Stimulated activated CD8-positive, alpha-beta memory T cell treated with anti-CD3 and anti-CD28 coated beads, Interleukin-7, amount 100 ng/mL, for 48 hours (primary cell): ENCODE measurements at places on chromosomes 7 and 10.
A peak's percentile ranks its signal among the peaks of the same experiment; 100 is the strongest.

DNA sequence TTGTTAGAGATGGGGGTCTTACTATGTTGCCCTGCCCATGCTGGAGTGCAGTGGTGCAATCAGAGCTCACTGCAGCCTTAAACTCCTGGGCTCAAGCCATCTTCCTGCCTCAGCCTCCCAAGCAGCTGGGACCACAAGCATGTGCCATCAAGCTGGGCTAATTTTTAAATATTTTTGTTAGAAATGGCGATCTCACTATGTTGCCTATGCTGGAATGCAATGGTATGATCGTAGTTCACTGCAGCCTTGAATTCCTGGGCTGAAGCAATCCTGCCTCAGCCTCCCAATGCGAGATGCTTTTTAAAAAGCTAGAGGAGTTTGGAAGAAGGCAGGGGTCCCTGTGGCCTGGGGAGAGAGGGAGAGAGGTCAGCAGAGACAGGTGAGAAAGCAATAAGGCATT lies 600.1 kb upstream of the AUTS2 start:
- no peak for DNase-seq

GRCh38 chr10:79394664-79395063 lies 47.4 kb downstream of the PPIF start:
- DNase-seq = no peak

GRCh38 chr7:47271749-47272148 lies 310.2 kb downstream of the TNS3 start:
- no peak for DNase-seq

- peak; percentile 15 for DNase-seq
Measured at GRCh38 chr10:15585303-15585715, 134.4 kb downstream of the ITGA8 start.

GRCh38 chr7:31958226-31958625 lies 112.0 kb downstream of the PDE1C start:
- no peak for DNase-seq

DNA sequence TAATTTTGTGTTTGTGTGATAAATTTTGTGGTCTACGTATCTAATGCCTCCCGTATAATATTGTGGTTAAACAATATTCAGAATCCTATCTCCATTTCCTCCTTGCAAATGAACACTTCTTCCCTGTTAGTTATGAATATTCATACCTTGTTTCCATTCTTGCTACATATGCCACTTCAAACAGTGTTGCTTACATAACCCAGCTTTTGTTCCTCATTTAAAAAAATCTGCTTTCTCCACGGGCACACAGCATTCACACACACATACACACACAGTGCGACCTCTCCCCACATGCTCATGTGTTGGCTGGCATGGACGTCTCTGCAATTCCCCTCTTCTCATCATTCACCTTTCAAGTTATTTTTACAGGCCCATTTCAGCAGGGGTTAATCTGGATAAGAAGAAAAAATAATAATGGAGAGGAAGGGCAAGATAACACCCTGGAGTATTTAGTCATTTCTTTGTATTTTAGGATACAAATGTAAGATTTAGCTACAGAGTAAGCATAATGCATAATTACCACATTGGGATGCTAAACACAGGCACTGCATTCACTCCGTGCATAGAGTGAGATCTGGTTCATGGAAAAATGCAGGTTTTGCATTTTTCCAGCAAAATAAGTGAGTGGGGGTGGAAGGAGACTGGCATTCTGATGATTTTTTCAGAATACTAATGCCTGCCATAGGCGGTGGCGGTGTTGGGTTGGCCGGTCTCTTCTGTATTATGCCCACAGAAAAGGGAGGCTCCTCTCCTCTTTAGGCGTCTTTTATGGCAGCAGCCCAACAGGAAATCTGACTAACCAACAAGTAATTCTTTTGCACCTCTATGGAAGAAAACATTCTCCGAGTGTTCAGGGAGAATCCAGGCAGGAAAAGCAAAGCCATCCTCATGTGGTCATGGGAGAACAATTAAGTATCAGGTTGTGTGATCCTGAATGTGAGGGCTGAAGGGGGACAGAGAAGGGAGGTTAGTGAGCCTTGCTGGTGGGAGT lies 31.7 kb upstream of the ELMO1 start:
- no peak for DNase-seq

GRCh38 chr7:24868741-24869140 lies 111.2 kb downstream of the OSBPL3 start:
- no peak for DNase-seq

- no peak for DNase-seq
Measured at GRCh38 chr10:97384641-97385040, 16.5 kb downstream of the RRP12 start.

GRCh38 chr10:73908853-73909539 lies 1.9 kb upstream of the PLAU start:
- no peak for DNase-seq

GRCh38 chr7:155741082-155741481 lies 71.2 kb downstream of the SHH start:
- no peak for DNase-seq

- no peak for DNase-seq
Measured at GRCh38 chr10:7071421-7071820, 339.4 kb downstream of the SFMBT2 start.

DNA sequence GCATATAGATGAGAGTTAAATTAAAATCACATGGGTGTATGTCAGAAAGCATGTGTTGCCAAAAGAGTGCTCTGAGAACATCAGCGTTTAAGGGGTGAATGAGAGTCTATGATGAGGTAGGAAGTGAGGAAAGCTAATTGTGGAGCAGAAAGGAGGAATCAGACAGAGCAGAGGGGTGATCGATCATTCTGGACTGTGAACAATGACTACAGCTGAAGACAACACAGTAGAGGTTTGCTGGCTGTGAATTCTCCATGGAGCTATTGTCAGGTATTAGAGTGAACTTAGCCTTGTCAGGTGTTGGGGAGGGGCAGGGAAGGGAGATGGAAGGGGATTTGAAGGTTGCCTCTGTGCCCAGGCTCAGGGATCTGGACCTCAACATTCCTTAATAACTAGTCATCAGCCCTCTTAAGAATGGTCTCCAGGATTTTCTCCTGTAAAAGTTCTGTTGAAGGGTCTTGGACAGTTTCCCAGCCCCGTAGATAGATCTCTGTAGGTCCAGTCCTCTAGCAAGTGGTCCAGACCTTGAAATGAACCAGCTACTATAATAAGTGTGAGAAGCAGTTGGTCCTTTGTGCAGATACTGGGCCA lies 57.1 kb downstream of the KIF5B start:
- DNase-seq = no peak

- DNase-seq = no peak
Measured at GRCh38 chr7:107201795-107202450, 33.1 kb downstream of the HBP1 start.

GRCh38 chr10:299512-299911 lies 164.3 kb downstream of the ZMYND11 start:
- DNase-seq = no peak

GRCh38 chr7:90708841-90709317 lies 112.8 kb downstream of the CDK14 start:
- no peak for DNase-seq

GRCh38 chr10:34109952-34110702 lies 705.0 kb downstream of the PARD3 start:
- no peak for DNase-seq

- no peak for DNase-seq
Measured at GRCh38 chr7:132453826-132454225, 122.4 kb downstream of the PLXNA4 start.

GRCh38 chr7:131124001-131124629 lies 203.6 kb upstream of the MKLN1 start:
- DNase-seq = no peak

- DNase-seq = no peak
Measured at GRCh38 chr10:129900825-129901224, 63.2 kb downstream of the EBF3 start.

GRCh38 chr10:34862892-34863291 lies 47.8 kb upstream of the PARD3 start:
- DNase-seq = no peak

DNA sequence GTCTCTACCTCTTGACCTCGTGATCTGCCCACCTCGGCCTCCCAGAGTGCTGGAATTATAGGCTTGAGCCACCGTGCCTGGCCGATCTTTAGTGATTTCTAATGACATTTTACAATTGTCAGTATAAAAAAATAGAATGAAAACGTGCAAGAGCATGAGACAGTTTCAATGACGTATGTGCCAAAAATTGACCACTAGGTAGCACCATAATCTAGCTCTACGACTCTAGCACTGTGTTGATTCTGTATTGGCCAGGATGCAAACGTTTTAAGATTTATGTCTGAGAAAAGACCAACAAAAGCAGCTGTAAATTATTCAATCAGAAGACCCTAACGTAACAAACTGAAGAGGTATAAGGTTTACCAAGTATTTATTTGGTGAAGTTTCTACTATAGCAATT lies 25.4 kb upstream of the EXOC6 start:
- no peak for DNase-seq

DNA sequence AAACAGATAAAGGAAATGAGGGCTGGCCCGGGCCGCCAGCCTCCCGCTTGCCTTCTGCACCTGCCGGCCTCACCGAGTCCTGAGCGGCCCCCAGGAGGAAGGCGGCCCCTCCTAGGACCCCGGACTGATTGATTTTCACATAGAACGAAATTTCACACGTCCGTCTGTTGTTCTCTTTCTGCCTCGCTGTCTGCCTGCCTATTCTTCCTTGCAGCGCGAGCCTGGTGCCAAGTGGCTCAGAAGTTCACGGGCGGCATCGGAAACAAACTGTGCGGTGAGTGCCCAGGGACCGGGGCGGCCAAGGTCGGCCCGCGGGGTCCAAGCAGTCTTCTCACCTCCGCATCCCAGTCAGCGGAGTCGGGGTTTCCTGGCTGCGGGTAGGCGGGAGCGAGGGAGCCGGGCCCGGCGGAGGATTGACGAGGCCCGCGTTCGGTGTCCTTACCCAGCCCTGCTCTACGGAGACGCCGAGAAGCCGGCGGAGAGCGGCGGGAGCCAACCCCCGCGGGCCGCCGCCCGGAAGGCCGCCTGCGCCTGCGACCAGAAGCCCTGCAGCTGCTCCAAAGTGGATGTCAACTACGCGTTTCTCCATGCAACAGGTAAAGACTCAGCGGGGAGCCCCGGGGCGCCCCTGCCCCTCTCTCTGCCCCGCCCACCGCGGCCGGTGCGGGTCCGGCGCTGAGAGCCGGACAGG lies 967 bp downstream of the GAD2 start:
- no peak for DNase-seq

DNA sequence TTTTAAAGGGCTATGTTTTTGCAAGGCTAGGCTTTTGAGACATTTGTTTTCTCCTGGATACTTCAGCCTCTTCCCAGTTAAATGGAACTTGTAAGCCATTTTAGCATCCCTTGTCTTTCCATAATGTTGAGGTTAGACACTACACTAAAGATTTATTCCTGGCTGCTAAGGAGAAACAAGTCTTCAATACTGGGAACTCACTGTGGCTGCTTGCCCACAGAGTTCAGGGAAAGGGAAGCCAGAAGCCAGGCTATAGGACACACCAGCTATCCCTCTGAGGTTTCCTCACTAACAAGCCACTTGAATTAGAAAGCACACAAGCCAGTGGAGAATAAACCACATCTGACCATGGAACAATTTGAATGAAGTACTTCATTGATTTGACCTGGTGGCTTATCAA lies 421.7 kb upstream of the CHRM2 start:
- no peak for DNase-seq

- DNase-seq = no peak
Measured at GRCh38 chr10:100980311-100980710, 7.0 kb downstream of the MRPL43 start.

GRCh38 chr10:8146650-8147049 lies 92.2 kb downstream of the GATA3 start:
- no peak for DNase-seq

DNA sequence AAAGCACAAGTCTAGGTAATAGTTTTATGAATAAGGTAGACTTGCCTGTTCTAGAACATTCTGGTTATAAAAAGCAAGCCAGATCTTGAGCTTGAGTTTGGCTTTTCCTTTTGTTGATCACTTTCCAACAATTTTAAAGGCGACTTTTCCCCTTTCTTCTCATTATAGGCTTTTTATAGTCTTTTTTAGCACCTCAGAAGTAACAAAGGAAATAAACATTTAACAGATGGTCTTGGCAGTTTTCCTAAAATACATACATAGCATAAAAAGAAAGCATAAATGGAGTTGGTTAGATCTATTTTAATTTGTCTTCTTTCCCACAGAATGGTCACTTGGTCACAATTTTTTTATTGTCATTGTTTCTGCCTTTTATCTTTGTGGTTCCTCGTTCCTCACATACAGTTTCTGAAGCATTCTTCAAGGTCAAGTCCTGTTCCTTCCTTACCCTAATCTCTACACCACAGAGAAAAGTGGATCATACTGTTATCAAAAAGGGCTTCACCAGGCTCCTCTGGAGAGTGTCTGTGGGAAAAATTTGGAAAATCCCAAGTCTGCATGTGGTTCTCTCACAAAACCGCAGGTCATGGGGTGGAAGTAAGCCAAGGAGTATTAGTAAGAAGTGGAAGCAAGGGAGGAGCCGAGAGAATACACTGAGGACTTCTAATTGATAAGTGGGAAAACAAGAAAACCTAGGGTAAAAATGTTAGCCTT lies 31.3 kb downstream of the THNSL1 start:
- no peak for DNase-seq

GRCh38 chr10:21525367-21526187 lies at the start of gene SKIDA1:
Gene SKIDA1, minus strand, starts transcription at chr10:21525682. Its CDS starts 7,860 bp downstream, at chr10:21517822.
- DNase-seq = no peak

DNA sequence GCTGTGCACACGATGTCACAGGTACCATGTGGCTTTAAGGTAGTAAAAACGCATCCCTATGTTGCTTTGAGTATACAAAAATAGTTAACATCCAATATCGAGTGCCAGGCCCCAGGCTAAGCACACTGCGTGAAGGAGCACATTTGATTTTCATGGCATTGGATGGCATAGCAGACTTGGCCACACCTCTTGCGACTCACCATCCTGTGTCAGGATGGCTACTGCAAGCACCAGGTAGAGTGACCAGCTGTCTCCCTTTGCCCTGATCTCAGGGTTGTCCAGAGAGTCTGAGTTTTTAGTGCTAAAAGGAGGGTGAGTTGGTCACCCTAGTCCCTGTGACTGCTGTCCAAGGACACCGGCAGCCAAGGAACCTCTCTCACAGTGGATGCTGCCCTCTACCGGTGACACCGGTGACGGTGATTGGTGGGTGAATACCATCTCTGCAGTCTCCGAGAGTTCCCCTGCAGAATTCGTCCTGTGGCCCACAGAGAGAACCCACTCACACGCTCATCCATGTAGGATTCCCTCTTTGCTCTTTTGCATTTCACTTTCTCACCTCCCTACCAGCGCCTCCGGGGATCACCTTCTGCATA lies 76.1 kb downstream of the BICC1 start:
- no peak for DNase-seq

DNA sequence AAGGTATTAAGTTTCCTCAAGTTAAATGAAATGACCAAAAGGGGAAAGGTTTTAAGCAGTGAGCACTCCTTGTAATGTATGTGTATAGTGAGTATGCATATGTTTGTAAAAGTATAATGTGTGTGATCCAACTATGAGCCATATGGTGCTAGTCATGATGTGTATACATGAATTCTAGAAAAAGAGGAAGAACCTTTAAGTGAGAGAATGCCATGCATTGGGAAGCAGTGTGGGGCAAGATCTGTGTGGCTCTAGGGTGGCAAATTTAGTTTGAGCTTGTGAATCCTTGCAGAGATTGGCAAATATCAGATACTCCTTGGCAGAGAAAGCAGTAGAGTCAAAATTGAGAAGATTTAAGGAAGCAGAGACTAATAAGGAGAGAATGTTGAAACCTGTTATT lies 435.0 kb downstream of the AUTS2 start:
- DNase-seq = no peak
